Activated T-helper 9 cell treated with anti-CD3 and anti-CD28 coated beads, Interleukin-2, amount 50 U/mL, for 16 hours (primary cell): ENCODE measurements at places on chromosomes 11 and 22.

GRCh38 chr11:123760894-123761293 is 6.6 kb upstream of the OR6X1 start:
- DNase-seq, result no peak

GRCh38 chr11:74604311-74604710 is 11.9 kb downstream of the POLD3 start:
- no peak for DNase-seq

- DNase-seq, result no peak
These were observed 802 bp downstream of the TENM4 start for GRCh38 chr11:79439886-79440570.

DNA sequence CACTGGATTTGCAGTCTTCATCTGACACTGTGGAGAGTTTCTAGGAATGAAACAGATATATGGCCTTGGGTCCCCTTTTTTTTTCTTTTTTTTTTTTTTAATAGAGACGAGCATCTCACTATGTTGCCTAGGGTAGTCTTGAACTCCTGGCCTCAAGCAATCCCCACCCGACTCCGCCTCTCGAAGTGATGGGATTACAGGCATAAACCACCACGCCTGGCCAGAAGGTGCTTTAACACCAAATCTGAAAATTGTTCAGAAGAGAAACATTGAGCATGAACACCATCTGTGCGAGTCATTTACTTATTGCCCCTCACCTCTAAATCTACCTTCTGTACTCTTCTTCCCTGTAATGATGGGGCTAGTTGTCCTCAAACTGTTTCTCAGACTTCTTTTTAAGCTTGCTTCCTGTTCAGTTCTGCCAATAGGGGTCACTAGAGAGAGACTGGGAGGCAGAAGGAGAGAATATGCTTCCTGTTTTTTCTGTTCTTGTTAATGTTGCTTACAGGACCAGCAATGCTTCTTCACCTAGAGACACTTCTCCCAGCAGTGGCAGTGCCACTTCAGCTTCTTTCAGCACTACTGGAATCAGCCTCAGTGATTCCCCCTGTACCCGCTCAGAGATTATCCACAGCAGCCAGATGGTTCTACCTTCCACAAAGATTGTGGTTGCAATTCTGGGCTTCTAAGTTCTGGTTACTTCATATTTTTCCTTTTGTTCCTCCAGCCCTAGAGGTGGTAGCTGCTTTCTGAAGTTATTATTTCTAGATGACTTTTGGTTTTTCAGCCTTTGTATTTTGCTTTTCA is 20.8 kb upstream of the ZBED5 start:
- DNase-seq, result no peak

DNA sequence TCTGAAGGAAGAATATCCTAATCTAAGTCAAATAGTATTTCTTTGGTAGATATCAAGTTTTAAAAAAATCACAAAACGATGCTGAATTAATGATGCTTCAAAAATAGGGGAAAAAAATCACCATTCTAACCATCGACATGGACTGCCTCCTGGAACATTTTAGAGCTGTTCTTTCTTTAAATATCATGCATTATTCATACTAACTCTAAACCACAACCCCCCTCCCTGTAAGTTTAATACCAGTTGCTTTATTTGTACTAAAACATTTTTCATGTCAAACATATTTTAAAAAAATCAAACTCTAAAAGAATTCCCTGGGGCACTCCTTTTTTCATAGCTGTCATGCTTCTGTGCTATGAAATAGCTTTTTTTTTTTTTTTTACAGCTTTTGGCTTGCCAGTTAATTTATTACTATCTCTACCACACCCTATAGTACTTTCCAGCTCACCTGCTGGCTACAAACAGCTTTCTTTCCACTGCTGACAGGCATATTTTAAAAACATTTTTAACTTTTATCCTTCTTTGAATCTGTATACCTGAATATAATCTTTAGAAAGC is 256.9 kb downstream of the SOX6 start:
- DNase-seq, result no peak

DNA sequence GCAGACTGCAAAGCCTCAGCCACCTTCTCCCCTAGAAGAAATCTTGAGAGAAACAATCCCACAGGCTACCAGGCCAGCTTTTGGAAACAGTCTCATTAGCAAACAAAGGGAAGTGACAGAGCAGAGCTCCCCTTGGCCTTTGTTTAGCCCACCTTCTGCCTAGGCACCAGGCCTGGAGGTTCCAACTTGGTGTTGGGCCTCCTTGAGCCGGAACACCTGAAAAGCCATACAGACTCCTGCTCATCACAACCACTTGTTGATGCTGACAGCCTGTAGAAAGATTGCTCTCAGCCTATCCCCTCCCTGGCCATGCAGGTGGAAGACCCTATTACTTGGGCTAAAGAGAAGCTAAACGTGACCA is 26.6 kb downstream of the KCNQ1OT1 start:
- DNase-seq, result no peak

GRCh38 chr22:29022101-29022817 is 39.4 kb downstream of the C22orf31 start:
- DNase-seq, result no peak

GRCh38 chr11:78020246-78020645 is 2.8 kb downstream of the KCTD14 start:
- no peak for DNase-seq

GRCh38 chr22:37662039-37662438 is 3.5 kb downstream of the PDXP start:
- DNase-seq, result no peak

- no peak for DNase-seq
These were observed 11.2 kb downstream of the SPATA19 start for GRCh38 chr11:133833898-133834681.

DNA sequence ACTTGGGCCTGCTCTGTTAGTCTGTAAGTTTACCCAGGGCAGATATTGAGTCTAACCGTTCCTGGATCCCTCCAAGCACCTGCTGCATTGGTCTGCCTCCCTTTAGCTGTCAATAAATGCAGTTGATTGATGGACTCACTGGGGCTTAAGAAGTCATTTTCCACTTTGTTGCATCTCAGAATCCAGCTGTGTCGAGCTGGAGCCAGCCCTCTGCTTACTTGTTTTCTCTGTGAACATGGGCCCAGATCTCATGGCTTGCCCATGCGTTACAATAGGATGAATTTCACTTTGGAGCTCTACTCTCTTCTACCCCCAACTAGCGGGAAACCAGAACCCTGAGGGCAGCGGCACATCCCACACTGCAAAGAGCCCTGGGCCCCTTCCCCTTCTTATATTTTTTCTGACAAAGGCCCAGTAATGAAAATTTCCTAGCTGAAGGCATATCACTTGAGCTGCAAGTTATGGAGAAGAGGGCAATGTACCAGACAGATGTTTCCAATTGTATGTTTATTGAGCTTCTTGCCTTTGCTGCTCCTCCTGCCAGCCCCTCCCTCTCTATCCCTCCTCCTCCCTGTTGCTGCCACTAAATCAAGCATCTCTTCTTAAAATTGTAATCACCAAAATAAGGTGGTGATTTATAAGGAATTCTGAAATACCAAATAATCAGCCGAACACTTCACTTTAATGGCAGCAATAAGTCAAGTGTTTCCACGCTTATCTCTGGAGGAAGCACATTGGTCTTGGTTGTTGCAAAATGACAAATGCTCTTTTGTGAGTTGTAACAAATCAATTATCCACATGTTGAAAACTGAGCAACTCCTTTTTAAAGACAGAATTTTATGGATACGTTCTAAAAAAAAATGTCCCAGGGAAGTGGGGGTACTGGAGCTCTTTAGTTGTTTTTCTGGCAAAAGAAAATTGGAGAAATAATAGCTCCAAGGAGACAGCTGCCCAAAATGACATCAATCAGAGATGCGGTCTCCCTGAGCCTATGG is 212.3 kb upstream of the ZBED5 start:
- DNase-seq, result no peak

- DNase-seq, result no peak
These were observed 14.4 kb downstream of the KCNJ5 start for GRCh38 chr11:128905345-128906184.

DNA sequence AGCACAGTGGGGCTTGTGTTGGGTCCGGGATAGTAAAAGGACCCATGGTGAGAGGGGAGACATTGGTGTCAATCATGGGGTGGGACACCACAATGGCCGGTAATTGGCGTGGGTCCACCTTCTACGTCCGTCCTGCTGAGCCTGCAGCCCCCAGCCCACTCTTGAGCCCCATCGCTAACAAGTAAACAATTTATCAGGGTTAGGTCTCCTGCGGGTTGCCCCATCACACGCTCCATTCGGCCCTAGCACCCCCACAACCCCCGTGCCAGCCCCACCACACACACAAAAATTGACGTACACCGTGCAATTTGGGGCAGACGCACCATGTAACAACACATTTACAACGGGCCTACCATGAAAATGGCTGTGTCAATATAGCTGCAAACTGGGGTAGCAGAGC is 86.5 kb upstream of the HTATIP2 start:
- no peak for DNase-seq

DNA sequence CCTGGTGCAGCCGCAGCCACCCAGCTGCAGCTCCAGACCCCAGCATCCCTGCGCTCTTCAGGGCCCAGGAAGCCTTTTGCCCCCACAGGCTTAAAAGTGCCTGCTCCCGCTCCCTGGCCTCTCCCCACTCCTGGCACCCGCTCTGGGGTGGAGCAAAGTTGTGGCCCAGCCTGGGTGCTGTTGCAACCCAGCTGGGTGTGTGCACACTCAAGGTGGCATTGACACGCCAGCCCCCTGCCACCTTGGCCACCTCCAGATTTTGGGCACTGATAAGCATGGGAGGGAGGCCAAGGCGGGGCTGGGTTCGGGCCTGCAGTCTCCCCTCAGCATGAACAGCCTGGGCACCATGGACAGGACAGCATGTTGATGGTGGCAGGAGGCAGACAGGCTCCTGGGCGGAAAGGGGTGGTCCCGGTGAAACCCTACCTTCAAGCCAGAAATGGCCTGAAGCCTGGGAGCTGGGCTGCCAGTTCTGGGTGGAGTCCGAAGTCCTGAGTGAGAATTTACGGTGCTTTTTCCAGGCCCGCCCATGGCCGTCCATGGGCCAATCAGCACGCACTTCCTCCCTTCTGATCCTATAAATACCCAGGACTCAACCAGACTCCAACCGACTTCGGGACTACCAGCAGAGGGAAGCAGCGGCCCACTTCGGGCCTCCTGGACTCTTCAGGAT is 23.6 kb upstream of the RNASEH2C start:
- DNase-seq, result no peak

GRCh38 chr11:84909740-84910139 is 717.4 kb downstream of the DLG2 start:
- DNase-seq, result no peak
